ENCODE measurements at places on chromosomes 1 and 21.

- no peak for DNase-seq
These were observed 193.0 kb downstream of the FASLG start for GRCh38 chr1:172851856-172852255.

DNA sequence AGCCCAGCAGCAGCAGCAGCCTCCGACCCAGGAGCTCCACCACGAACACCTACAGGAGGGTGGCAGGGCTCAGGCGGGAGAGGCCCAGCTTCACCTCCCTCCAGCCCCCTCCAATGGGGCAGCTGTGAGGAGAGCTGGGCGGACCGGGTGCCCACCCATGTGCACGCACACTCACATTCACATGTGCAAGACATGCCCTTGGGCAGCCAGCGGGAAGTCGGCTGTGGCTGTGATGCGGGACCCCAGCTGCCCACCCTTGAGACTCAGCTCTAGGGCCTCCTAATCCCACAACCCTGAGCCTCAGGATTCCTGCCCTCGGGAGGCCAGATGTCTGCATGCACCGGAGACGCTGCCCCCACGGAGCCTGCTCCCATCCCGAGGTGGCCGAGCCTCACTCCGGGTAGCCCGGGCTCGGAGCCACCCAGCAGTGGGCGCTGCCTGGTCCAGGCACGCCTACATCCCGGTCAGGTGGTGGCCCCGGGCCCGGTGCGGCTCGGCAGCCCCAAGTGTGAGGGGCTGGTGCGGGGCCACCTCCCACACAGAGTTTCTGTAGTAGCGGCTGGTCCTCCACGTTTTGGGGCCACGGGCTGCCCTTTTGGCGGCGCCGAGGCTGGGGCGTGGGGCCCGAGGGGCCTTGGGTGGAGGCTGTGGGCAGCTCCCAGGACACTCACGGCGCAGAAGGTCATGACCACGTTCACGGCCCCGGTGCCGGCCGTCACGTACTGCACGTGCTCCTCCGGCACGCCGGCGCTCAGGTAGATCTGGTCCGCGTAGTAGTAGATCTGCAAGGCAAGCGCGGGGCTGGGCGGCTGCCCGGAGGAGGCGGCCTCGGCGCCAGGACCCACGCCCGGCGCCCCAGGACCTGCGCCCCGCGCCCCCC is 12.9 kb upstream of the SLC2A7 start:
- DNase-seq, result no peak

GRCh38 chr1:43565600-43566360 is 35.1 kb downstream of the PTPRF start:
- DNase-seq, result no peak

- DNase-seq, result no peak
These were observed 581 bp downstream of the EFCAB14 start for GRCh38 chr1:46718340-46718726.

DNA sequence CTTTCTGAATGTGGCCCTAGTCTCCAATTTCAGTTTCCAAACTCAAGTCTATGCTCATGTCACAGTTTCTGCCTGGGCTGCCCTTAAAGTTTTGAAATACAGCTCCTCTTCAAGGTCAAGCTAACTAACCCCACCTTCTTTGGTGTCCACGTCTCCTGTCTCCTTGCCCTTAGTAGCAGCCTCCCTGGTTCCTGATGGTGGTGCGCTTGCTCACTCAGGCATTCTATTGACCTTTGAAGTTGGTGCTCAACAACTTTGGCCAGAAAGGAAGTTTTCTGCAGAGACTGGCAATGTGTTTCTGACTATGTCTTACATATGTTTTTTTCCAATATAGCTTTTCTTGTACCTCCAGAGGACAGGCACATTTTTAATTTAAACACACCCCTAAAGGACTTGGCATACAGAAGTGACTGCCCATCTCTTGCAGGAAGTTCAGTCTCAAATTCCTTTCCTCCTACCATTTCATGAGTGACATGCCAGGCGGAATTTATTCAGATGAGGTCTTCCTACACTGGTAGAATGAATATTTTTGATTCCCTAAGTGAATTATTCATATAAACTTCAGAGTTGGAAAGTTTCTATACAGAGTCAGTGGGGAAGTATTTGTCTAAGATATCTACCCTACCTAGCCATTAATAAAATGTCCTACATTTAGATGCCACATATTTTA is 364.3 kb upstream of the USP24 start:
- DNase-seq, result no peak

- no peak for DNase-seq
These were observed 255.1 kb downstream of the NPHP4 start for GRCh38 chr1:5737081-5737480.

DNA sequence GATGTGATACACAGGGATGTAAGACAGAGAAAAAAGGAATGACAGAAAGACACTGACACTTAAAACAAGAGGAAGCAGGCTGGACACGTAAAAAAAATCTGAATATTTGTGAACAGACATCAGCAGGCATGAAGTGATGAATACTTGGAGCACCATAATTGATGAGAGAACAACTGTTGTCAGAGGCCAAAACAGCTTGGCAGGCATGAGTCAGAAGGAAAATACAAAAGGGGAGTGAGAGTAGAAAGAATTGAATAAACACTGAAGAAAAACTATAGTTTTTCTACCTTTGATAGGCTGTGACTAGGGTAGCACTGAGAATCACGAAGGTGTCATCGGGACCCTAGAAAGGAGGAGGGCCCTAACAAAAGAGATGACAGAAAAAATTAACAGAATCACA is 21.6 kb upstream of the GUCA2A start:
- no peak for DNase-seq

DNA sequence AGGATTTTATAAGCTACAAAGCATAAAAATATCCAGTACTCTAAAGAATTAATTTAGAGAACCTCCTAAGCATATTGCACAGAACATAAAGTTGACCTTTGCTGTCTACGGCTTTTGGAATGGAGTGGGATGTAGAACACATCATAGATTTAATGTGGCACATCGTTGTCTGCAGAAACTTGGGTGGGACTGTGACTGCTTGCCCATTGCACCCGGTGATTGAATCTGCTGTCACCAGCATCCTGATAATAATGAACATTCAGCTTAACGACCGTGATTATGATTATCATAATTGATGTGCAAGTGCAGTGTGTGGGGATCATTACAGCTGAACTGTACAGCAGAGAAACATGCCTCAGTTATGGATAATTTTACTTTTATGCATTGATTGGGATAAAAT is 181.9 kb downstream of the SPATA17 start:
- no peak for DNase-seq

- no peak for DNase-seq
These were observed 4.5 kb upstream of the ANKRD13C start for GRCh38 chr1:70358921-70359564.

DNA sequence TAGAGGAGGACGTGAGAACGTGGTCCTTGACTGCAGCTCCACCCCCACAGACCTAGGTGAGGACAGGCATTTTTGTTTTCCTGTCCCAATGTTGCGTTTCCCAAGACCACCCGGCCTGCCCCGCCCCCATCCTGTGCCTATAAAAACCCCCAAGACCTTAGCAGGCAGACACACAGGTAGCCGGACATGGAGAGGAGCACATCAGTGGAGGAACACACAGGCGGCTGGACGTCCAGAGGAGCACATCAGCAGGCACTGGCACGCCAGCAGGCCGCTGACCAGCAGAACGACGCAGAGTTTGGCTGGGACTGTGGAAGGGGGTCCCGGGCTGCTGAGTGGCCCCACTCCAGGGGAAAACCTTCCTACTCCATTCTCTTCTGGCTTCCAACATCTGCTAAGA is 12.7 kb upstream of the HMGCL start:
- no peak for DNase-seq

DNA sequence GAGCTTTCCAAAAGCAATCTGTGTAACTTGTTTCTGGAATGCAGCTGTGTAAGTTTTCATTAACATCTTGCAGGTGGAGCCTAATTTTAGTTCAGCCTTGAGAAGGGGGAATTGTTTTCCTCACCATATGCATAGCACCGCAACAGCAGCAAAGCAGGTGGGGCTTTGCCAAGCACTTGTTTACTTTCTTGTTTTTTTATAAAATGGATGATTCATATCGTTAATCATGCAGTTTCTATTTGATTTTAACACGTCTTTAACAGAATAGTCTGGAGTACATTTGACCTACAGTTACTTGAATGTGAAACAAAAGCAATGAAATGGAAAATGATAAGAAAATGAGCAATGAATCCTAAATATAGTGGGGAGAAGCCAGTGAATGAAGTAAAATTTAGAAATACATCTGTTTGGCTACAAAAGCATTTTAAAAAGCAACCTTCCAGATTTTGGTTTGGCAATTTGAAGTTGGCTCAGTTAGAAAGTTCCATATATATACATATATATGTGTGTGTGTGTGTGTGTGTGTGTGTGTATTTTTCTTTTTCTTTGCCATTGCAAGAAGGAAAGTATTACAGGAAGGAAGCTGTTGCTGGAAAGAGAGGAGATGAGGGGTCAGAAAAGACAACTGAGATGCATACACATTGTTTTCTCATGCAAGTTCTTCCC is 119.0 kb upstream of the ADGRL2 start:
- no peak for DNase-seq

GRCh38 chr21:17789069-17789468 is 30.1 kb downstream of the C21orf91 start:
- no peak for DNase-seq

DNA sequence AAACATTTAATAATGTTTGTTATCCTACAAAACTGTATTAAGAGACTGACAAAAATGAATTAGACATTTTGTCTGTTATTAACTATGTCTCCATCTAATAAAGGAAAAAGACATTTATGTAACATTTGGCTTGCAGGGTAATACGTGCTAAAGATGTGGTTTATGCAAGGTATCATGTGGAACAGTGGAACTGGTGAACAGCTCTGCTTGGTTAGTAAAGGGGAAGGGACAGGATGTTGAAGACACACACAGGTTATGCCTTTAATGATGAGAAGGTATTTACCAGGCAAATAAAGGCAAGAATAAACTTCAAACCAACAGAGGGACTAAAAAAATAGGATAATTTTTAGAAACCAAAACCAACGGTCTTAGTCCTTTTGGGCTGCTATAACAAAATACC is 93.1 kb downstream of the UCHL5 start:
- no peak for DNase-seq

- no peak for DNase-seq
These were observed 25.7 kb downstream of the WNT4 start for GRCh38 chr1:22117238-22117637.

DNA sequence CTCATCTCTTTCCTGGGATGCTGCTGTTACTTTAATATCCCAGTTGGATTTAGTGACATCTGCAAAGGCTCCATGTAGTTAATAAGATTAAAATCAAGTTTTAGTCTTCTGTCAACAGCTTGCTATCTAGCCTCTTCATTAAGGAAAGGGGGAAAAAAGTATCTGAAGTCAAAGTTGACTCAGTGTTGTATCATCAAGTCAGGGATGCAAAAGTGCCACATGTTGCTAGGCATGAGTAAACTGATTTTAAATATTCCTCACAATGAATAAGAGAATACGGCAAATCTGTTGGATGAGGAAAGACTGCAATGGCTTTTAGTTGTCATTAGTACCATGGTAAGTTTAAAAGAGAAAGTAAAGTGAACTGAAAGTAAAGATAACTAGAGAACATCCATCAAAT is 383.2 kb upstream of the ZRANB2 start:
- no peak for DNase-seq

- no peak for DNase-seq
These were observed 125.8 kb downstream of the PTPRU start for GRCh38 chr1:29362116-29362515.

DNA sequence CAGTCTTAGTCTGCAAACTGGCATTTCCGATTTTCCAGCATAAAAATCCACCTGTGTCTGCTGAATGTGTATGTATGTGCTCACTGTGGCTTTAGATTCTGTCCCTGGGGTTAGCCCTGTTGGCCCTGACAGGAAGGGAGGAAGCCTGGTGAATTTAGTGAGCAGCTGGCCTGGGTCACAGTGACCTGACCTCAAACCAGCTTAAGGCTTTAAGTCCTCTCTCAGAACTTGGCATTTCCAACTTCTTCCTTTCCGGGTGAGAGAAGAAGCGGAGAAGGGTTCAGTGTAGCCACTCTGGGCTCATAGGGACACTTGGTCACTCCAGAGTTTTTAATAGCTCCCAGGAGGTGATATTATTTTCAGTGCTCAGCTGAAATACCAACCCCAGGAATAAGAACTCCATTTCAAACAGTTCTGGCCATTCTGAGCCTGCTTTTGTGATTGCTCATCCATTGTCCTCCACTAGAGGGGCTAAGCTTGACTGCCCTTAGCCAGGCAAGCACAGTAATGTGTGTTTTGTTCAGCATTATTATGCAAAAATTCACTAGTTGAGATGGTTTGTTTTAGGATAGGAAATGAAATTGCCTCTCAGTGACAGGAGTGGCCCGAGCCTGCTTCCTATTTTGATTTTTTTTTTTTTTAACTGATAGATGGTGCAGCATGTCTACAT is 2.5 kb upstream of the OLFML3 start:
- DNase-seq, result no peak

DNA sequence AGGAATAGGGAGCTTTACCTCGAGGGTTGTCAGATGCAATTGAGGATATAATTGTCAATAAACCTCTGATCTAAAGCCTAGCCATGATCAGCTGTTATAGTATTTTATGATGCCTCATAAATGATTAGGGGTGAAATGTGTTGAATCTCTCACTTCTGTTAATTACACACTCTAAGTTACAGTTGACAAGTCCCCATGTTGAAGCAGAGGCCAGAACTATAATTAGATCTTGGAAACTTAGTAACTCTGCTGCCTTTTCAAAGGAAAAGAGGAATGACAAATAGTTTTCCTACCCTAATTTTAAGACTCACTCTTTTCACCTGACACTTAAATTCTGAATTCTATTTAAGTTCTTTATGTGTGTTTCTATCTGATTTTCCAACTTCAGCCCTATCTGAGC is 33.8 kb downstream of the CCSAP start:
- DNase-seq, result no peak

DNA sequence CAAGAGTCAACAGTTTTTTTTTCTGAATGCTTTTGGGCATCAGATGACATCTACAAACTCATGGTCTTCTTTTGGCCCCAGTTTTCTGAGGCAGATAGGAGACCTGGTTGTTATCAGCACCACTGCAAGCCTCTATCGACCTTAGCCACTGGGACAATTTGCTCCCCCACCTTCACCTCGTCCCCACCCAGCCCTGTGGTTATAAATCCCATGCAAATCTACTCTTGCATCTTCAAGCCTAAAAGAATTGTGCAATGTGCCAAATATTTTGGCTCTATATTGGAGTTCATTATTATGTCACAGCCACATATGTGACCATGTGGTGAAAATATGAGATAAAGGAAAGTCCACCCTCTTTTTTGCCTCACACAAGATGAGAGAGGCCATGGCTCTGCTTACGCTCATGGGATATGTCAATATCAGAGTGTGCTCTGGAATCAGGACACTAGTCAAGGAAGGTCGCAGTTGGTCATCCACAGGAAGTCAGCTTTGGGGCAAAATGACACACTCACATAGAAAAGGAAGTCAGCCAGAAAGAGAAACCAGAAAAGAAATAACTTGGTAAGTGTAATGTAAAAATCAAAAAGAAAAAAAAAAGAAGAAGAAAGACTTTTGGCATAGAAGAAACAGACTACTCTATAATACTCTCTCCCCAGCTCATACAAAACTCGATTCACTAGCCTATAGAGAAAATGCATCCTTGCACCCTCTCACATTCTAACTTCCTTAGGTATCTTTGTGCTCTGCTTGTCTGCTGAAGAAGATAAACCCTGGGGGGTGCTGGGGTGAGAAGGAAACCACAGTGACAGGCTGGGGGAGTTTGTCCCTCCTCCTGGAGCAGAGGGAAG is 21.2 kb downstream of the SLC30A10 start:
- no peak for DNase-seq
